ENCODE measurements at places on chromosomes 7 and 10. TPM values are rescaled to one million over a fixed set of nuclear protein-coding genes. Genes with fewer than 3 reads are reported as not detected.

The ZNF425 gene
- total RNA-seq = 2.8 TPM

The MCM10 gene
- total RNA-seq = 11.8 TPM

The TMEM213 gene
- total RNA-seq = not detected

DNA sequence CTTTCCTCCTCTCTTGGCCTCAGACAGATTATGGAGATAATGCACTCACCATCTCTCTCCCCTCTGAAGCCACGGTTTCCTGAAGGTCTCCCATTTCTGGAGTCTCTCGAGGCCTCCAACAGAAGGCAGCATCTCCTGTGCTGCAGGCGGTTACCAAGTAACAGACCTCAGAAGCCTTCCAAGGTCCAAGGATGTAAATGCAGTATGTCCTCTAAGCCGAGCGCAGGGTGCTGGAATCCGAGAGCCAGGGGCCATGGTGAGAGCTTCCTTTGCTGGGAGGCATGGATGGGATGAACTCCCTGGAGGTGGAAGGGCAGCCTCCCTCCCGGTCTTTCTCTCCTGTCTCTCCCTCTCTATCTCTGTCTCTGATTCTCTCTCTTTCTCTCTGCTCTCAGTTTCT, 79.8 kb downstream of the ADARB2 start:
- no peaks in the 10 kb centered on the region for H3K27me3 ChIP-seq
- H3K27ac ChIP-seq = no peak overlapping the region
- no peak overlapping the region for H3K4me3 ChIP-seq
- DNase-seq = no peak

DNA sequence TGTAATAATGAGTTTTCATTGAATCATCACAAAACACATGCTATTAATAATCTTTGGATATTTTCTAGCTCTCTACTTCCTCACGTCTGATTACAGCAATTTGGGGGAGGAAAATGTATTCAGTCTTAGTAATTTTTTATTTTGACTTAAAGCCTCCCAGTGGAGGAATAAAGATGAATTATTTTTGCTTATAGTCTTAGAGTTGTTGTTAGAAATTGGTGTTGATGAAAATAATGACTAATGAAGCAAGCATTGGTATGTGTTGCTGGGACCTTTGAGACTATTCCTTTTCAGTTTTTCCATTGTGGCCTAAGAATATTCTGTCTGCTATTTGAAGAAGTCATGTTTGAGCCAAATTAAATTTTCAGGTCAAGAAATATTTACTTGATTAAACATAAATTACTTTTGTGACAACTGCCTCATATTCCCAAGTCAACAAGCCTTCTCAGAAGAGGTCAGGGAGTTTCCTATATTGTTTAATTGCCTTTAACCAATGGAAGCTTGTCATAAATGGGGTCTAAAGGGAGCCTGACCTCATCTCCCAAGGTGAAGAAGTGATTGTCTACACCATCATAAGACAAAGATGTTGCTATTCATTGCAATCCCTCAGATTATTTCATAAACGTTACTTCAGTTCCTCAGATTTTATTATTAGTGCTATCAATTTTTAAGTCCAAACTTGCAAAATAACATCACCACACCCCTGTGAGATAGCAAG, 90.0 kb downstream of the ST7 start:
- DNase-seq = no peak
- peaks cover 6% of the 10 kb centered on the region for H3K4me1 ChIP-seq
- no peaks in the 10 kb centered on the region for H3K36me3 ChIP-seq
- H3K27ac ChIP-seq = no peak overlapping the region
- no peaks in the 10 kb centered on the region for H3K27me3 ChIP-seq

DNA sequence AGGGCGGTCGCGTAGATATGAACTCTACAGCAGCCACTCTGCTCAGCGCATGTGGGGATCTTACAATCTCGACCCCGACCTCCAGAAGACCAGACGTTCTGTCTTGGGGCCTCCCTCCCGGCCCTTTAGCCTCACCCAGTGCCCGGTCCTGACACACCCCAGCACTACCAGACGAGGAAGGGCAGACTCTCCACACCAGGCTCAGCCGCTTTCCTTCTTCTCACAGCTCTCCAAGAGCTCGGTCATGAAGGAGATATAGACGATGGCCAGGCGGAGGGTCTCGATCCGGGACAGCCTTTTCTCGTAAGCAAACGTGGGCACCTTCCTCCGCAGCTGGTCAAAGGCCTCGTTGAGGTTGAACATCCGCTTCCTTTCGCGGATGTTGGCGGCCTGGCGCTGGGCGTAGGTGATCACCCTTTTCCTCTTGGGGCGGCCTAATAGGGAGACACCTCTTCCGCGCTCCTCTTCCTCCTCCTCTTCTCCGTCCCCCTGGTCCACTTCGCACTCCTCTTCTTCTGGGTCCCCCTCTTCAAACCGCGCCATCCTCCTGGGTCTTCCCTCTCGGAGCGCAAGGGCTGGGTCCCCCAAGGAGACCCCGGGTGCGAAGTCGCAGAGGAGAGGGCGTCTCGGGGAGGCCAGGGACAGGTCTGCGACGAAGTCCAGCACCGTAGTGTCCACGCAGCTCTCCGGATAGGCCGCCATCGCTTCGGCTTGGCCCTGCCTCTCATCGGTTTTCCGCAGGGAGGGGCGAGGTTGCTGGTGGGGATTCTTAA, at the start of gene FERD3L:
FERD3L (minus strand) TSS at position 761 of the 773 bp plus-strand sequence; CDS start at position 702, 59 bp downstream.
- no peak within 1 kb of the TSS for H3K4me3 ChIP-seq
- no peak within 1 kb of the TSS for H3K27ac ChIP-seq
- no peaks in the 10 kb centered on the region for H3K4me1 ChIP-seq

- peaks cover 2% of the 10 kb centered on the region for H3K36me3 ChIP-seq
- peak overlapping the region; percentile 56 for H3K27ac ChIP-seq
- no peaks in the 10 kb centered on the region for H3K27me3 ChIP-seq
- no peak overlapping the region for H3K4me3 ChIP-seq
- DNase-seq = no peak
Measured at GRCh38 chr7:24733414-24734060, 23.7 kb downstream of the GSDME start.

DNA sequence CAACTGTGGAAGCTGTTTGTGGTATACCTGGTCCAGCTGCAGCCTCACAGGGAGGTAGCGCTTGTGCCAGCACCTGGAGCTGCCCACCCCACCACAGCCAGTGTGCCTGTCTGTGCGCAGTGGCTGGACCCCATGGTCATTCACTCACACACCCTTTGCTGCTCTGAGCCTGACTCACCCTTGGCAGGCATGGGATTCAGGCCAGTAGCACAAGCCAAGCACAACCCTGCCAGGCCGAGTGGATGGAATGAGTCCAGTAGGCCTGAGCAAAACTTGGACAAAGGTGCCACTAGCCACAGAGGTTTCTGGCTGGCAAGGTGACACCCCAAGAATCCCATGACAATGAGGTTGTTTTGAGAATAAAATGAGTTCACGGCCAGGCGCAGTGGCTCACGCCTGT, 19.0 kb downstream of the RBM48 start:
- no peaks in the 10 kb centered on the region for H3K4me1 ChIP-seq
- H3K27ac ChIP-seq = no peak overlapping the region
- H3K36me3 ChIP-seq = no peaks in the 10 kb centered on the region

DNA sequence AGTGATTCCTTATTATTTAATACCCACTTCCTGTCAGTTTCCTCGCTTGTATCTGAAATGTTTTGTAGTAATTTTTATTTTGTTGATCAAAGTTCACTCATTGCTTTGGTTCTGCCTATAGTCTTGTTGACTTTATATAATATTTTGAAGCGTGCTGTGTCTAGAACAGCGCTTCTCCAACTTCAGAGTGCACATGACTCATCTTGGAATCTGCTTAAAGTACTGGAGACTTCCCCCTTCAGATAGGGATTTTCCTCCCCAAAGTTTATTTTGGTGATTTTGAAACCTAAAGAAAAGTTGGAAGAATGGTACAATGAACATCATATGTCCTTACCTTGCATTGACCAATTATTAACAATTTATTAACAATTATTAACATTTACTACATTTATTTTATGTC, 5.8 kb downstream of the COMTD1 start:
- no peak overlapping the region for H3K27ac ChIP-seq
- H3K27me3 ChIP-seq = no peaks in the 10 kb centered on the region
- H3K36me3 ChIP-seq = peaks cover 28% of the 10 kb centered on the region
- peak; percentile 71 for DNase-seq
- H3K4me3 ChIP-seq = no peak overlapping the region

All from IMR-90 (cell line).